ENCODE measurements at places on chromosomes 13 and 19. TPM values are rescaled to one million over a fixed set of nuclear protein-coding genes. Genes with fewer than 3 reads are reported as not detected.

Gene LHB
- total RNA-seq: not detected

Gene ZNF417
- 13.7 TPM for total RNA-seq

Gene CPB2
- 94.9 TPM for total RNA-seq

Gene METTL21C
- total RNA-seq: not detected

Gene ANKLE1
- 0.69 TPM for total RNA-seq

Gene CEACAM7
- total RNA-seq: not detected

Gene NXNL1
- not detected for total RNA-seq

Gene WDR88
- total RNA-seq: not detected

Gene RNF113B
- not detected for total RNA-seq

Gene IFI30
- 41.2 TPM for total RNA-seq

Gene LGI4
- total RNA-seq: not detected

Gene FBXL12
- 20.4 TPM for total RNA-seq

Gene CERS1
- total RNA-seq: 2.3 TPM

Gene KLK10
- total RNA-seq: not detected

Gene ZNF541
- not detected for total RNA-seq

Gene PSG3
- total RNA-seq: not detected

Gene S1PR2
- 0.93 TPM for total RNA-seq

Gene LGALS14
- total RNA-seq: not detected

All from HepG2 (cell line).